Stimulated activated CD8-positive, alpha-beta memory T cell treated with anti-CD3 and anti-CD28 coated beads, Interleukin-15, amount 100 ng/mL, for 4 hours (primary cell): ENCODE measurements at places on chromosomes 4 and X.

DNA sequence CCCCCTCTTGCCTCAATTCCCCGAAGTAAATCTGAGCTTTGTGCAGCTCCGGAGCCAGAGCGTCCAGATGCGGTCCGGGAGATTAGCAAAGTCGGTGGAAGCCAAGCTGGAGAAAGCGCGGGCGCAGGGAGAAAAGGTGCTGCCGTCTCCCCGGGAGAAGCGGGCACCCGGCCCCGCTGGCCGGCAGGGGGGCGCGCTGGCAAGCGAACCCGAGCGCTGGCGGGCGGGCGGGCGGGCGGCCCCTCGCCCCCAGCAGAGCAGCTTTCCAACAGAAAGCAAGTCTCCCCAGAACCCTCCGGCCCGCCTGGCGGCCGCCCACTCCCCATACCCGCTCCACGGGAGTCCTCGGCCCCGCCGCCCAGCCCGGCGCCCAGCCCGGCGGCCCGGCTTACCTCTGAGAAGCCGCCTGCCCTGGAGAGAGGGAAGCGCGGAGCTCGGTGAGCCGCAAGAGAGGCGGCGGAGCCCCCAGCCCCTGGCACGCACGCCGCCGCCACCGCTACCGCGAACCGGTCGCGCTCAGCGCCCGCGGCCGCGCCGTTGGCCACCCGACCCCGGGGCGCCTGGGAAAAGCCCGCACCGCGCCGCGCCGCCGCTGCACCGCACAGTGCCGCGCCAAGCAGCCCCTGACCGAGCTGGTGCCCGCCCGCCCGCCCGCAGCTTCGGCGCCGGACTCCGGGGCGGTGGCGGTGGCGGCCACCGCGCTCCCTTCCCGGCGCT lies 529 bp upstream of the CITED1 start:
- no peak for DNase-seq

- no peak for DNase-seq
These were observed 611.1 kb upstream of the ATOH1 start for GRCh38 chr4:93217431-93217830.

DNA sequence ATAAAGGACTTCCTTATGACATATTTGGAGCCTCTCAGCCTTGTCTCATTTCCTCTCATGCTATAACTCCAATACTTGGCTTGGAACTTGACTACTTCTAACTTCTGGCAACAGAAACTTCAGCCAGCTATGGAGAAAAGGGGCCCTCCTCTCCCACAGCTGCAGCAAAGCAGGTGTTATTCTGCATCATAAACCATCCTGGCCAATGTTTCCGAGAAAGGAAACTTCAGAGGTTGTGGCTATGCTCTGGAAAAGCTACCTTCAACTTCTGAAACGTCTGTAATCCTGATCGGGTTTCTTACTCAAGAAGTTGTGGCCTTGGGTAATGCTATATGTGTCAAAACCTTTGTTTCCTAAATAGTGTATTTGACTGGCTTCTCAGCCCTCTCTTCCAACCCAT lies 109.5 kb upstream of the CDX4 start:
- DNase-seq = no peak

- DNase-seq = no peak
These were observed 107.9 kb downstream of the PALLD start for GRCh38 chr4:168604496-168605373.

- DNase-seq = no peak
These were observed 2.4 kb upstream of the SETD7 start for GRCh38 chr4:139558235-139559088.

DNA sequence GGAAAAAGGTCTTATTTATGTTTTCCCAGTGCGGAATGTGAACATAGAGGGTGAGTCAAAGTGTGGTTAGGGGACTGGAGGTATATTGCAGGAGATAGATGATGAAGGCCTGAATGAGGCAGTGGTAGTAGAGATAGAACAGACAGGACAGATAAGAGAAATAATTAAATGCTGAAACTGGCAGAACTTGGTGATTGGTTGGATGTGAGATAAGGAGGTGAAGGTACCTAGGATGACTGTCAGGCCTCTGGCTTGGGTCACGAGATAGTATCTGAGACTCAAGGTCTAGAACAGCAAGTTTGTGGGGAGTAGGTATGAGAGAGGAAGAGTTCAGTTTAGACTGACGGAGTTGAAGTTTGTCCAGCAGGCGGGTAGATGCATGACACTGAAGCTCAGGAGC lies 3.5 kb downstream of the MND1 start:
- DNase-seq = no peak

- DNase-seq = no peak
These were observed 714.2 kb upstream of the LCORL start for GRCh38 chr4:18735740-18736268.
